ENCODE measurements at places on chromosomes 1 and 21. TPM values are rescaled to one million over a fixed set of nuclear protein-coding genes. Genes with fewer than 3 reads are reported as not detected.

SLC45A1 gene
- total RNA-seq, result not detected

TRIM17 gene
- total RNA-seq, result 0.42 TPM

OLFML3 gene
- total RNA-seq, result 4.1 TPM

ADORA1 gene
- total RNA-seq, result not detected

RGS1 gene
- total RNA-seq, result 1,368 TPM

BSND gene
- total RNA-seq, result not detected

ADAMTSL4 gene
- total RNA-seq, result 3.3 TPM

KCNJ10 gene
- not detected for total RNA-seq

CAPN8 gene
- not detected for total RNA-seq

HHIPL2 gene
- not detected for total RNA-seq
